ENCODE measurements at places on chromosomes 11 and 22.

GRCh38 chr22:27456696-27457503 lies 344.7 kb downstream of the MN1 start:
- no peak for DNase-seq

DNA sequence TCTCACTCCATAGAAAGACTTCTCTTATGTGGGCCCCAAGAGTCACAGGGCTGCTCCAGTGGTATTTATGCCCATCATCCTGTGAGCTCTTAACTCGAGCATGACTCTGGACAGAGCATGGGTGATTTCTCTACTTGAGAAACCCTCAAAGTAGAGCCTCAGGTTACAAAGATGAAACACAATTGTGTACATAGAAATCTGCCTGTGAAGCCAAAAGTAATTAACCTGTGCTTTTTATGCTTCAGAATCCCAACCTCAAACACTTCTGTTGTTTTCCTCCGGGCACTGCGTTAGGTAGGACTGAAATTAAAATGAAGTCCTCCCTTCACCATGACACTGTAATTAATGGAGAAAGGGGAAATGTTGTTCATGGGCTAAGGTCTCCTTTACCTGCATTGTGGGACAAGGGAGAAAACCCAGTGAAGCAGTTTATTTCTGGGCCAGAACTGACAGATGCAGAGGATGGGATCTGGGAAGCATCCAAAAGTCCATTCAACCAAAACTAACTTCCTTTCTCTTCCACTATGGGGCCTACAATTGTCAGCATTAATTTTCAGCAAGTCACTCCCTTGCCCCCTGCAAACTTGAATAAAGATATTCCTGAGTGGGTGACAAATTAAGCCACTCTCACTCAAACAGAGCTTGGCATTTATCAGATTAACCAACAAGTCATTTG lies 24.1 kb upstream of the POU2AF1 start:
- no peak for DNase-seq

- no peak for DNase-seq
Measured at GRCh38 chr11:8313504-8314090, 49.9 kb upstream of the LMO1 start.

DNA sequence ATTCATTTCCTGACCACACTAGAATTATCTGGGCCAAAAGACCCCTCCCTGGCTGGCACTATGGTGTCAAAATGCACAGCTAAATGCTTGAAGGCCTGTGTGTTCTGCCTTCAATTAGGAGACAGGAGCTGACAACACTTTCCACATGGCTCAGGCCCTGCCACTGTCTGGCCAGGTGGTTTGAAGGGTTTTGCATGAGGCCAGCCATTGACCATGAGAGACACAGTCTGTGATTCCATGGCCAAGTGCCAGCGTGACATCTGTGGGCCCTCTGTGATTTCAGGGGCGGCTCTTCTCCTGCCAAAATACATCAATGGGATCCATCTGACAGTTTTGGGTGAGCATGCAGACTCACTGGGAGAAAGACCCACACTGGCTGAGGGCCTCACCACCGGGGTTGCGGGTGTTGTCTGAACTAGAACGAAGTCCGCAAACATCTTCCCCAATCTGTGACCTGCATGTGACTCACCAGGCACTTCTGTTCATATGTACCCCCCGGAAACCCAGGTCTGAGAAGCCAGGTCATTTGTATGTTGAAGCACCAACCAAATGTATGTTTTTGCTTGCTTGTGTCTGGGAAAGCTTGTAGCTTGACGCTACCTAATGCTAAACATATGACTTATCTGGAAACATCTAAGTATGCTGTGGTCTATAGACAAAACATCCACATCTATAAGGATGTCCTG lies 20.7 kb upstream of the NAV2 start:
- no peak for DNase-seq

DNA sequence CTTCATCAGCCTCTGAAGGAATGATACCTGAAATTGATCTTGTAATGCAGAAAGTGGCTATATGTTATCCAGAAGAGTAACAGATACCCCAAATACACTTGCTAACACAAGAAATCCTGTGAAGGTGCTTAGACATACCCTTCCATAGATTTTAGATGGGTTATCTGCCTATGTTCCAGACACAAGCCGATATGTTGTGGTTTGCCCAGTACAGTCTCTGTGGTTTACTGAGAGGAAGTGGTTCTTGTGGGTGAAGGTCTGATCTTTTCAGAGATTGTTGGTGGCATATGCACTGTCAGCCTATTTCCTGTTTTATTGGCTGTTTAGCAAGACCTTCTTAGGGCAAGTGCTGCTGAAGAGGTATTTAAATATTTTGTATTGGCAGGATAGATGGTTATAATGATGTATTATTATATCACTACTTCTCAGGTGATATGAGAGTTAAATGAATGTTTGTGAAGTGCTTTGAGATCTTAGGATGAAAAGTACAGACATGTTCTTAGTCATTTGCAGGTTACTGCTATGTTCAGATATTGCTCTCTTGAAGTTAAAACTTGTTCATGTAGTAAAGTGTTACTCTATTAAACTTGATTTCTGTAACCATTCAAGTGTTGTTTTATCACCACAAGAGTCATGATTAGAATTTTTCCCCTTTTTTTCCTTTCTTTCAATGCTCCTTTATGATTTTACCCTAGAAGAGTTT lies 8.2 kb downstream of the ARHGEF12 start:
- DNase-seq = peak; percentile 43

- peak; percentile 21 for DNase-seq
Measured at GRCh38 chr11:33735271-33736147, 714 bp downstream of the CD59 start.

DNA sequence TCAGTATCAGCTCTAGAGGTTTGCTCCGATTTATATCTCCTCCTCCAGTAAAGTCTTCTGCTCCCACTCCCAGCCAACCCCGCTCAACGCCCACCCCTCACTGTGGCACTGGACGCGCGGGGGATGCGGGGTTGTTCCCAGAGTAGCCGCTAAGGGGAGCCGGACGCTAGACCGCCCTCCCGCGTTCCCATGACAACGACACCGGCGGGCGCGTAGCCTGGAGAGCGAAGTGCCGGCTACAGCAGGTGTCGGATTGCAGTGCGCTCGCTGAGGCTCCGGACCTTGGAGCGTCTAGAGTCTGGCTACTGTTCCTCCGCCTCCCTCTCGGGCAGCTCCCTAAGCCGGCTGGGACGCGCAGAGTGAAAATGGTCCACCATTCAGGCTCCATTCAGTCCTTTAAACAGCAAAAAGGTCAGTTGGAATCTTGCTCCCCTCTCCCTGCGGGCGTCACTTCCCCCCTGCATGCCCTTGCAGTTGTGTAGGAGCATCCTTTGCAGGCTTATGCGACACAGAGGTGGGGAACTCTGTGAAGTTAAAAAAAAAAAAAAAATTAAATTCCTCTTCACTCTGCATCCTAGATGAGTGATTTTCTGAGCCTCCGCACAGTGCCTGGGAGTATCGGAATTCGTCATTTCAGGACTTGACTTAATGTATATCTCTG lies at the start of gene ANO3:
TSS of gene ANO3 (plus strand) at position 220 of the 661 bp plus-strand sequence. CDS start at position 366, 146 bp downstream.
- DNase-seq = no peak

DNA sequence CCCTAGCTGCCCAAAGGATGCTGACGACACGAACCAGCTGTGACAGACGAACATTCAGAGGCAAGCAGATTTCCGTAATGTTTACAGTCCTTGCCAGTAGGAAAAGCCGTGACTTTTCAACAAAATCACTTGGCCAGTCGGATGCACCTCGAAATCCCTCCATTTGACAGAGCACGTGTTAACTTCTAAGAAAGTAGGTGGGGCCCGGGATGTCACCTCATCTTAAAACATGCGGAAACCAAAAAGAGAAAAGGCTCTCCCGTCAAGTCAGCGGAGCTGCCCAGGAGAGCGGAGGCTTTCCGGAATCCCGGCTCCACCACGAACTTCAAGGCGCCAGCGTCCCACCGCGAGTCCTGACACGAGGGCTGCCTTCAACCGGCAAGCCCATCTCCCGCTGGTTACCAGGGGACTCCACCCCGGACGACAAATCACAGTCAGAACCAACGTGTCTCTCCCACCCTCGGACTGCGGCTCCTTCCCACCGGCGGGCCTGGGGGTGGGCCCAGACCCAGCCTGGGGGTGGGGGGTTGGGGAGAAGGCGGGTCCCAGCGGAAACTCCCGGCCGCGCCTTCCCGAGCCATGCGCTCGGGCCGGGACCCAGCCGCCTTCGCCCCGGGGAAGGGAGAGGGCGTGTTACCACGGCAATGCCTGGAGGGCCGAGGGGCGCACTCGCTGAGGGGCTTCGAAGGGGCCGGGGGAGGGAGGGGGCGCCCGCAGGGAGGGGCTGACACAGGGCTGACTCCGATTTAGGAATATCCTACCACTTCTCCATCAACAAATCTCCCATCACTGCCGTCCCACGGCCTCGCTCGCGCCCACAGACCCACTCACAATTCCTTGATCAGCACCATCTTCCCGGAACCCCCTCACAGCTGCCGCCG lies 475 bp downstream of the PITPNB start:
- peak; percentile 29 for DNase-seq

DNA sequence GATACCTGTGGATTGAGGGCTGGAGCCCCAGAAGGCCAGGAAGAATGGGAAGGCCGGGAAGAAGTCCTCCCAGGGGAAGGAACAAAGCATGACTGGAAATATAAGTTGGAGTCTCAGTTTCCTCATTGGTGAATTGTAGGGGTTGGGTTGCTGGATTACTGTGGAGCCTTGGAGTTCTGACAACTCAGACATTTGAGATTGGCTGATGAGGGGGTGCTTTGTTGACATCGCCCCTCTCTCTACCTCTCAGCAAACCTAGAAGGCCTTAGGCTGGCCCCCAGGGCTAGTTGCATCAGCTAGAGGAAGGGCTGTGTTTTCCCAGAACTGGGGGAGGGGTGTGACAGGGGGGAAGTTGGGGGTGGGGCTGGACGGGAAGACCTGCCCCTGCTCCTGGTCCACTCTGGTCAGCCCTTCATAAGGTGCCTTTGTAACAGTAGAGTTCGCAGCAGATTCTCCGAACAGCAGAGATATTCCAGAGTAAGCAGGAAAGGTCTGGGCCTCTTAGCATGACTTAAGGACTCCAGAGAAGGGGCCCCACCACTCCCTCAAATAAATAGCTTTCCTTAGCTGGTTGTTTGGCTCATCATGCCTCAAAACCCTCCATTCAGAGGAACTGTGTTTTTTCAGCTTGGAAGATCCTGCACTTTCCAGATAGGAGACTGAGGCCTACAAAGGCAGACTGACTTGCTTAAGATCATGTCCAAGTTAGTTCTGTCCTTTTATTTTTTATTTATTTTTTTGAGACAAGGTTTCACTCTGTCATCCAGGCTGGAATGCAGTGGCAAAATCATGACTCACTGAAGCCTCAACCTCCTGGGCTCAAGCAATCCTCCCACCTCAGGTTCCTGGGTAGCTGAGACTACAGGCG lies 12.5 kb upstream of the THRSP start:
- DNase-seq = no peak

- no peak for DNase-seq
Measured at GRCh38 chr11:78786086-78786485, 211.4 kb upstream of the NARS2 start.

DNA sequence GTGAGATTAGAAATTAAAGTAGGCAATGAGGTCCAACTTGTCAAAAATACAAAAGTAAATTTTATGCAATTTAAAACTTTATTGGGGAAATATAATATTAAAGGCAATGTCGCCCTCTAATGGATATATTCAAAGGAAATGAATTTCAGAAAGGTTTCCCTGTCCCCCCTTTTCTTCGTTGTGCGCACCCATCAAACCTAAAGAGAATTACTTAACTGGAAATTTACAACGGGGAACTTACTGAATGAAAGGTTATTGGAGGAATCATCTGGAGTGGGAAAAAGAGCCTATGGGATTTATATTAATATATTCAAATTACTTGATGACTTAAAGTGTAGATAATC lies 1.7 kb upstream of the ABTB2 start:
- DNase-seq = peak; percentile 12

GRCh38 chr11:78304201-78304600 lies 113.4 kb downstream of the GAB2 start:
- DNase-seq = no peak

- DNase-seq = no peak
Measured at GRCh38 chr11:88102598-88102934, 72.7 kb downstream of the RAB38 start.
